Germinal center (tissue), 1 donor: ENCODE measurements at places on chromosomes 2 and 18.

- DNase-seq: no peak
Measured at GRCh38 chr18:9599328-9599727, 15.0 kb downstream of the PPP4R1 start.

DNA sequence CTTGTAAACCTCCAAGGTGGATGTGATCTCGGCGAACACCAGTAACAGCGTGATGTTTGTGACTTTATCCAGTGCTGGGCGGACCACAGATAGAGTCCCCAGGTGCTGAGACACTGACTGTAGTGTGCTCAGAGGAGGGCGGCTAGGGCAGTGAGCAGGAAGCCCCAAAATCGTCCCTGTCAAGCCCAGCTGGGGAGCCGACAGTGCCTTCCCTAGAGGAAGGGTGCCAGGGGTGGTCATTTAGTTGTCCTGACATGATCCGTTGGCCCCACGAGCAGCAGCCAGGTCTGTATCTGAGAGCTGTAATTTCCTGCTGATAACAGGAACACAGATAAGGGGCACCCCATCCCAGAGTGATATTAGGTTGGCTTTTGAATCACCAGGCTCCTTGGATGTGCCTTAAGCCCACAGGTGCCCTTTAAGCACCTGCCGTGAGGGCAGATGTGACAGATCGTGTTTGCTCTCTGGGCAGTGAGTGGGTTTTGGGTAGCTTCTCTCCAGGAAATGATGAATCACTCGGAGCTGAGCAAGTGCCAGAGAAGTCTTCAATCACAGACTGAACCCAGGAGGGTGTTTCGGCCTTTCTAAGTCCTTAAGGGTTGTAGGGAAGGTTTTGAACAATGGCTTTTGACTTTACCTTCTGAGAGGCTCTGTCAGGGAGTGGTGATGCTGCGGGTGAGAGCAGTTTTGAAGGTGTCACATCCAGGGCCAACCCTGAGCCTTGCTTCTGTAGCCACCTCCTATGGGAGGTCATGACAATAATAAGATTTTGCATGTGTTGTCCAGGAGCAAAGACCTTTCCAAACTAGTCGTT lies 7.7 kb downstream of the LPIN1 start:
- DNase-seq: peak; percentile 47

DNA sequence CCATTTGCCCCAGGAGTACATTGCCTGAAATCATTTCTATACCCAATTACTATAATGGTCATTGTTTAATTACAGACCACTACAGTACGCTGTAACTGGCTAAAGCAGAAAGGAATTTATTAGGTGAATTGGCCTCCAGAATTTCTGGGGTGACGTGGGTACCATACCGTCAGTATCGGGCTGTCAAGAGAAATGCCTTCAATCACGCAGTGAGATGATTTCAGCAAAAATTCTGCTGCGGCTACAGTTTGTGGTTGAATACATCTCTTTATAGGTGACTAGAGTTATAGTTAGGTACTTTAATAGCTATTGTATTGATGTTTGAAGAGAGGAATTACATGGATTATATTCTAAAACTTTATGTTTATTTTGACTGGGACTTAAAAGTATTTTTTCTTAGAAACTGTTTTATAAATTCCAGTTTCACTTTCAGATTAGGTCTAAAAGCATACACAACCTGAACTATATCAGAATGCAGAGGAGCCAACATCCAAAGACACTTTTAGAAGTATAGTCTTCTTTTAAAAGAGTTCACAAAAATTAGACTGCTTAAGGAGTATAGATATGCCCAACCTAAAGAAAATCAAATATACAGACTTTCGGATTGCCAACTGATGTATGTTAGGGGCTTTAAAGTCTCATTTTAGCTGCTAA lies 128.4 kb downstream of the TTC27 start:
- no peak for DNase-seq

GRCh38 chr2:167353605-167354280 lies 465.5 kb downstream of the XIRP2 start:
- no peak for DNase-seq

DNA sequence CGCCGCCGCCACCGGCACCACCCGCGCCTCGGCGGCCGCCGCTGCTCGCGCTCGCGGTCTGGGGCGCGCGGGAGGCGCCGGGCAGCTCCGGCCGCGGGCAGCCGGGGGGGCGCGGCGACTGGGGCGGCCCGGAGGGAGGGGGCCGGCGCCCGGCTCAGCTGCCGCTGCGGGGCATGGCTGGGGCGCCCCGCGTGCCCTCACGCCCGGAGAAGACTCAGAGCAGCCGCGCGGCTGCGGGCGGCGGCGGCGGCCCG lies 295 bp downstream of the GAREM1 start:
- no peak for DNase-seq

DNA sequence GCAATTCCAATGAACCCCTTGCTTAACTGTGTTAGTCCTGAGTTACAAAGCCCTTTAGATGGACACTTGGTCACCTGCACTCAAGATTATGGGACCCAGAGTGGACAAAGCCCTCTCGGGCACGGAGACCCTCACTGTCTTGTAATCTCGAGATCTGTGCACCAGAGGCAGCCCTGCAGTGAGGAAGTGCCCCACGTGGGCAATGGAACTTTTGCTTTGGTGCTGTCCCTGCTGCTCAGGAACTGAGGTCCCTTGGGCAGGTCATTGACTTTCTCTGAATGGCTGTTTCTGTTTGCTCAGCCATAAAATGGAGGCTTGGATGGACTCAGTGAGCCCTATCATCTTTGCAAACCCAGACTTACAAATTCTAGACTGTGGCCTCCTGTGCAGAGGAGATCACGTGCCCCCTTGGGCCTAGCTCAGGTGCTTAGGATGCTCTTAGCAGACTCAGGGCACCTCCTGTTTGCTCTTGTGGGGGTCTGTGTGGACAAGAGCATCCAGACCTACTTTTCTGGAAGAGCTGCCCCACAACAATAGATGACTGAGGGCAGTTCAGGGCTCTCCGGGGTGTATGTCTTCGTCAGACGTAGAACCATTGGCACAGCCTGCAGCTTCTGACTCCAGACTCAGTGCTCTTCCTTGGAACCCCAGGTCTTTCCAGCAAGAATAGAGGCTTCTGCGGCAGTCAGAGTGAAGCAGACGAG lies 94.5 kb upstream of the HS6ST1 start:
- no peak for DNase-seq

GRCh38 chr2:88638743-88639142 lies 11.5 kb upstream of the EIF2AK3 start:
- DNase-seq: no peak

- no peak for DNase-seq
Measured at GRCh38 chr2:79830501-79830900, 317.6 kb downstream of the CTNNA2 start.

- no peak for DNase-seq
Measured at GRCh38 chr2:214185546-214185945, 225.3 kb upstream of the VWC2L start.

DNA sequence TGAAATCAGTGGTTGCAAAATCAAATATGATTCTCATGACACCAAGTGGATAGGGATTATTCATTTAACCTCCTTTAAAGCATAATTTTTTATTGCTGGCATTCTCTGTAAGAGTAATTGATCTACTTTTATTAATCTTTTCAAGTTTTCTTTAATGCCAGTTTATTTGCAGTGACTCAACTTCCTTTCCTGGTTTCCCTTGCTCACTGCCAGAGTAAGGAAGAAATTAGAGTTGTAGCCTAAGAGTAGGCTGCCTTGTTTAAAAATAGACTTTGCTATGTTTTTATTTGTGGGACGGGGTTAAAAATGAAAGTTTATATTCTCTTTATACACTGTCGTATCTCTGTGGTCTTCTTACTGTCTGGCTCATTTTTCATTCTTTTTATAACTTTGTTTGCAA lies 148.6 kb downstream of the WDR7 start:
- DNase-seq: no peak

- DNase-seq: no peak
Measured at GRCh38 chr2:178923546-178923945, 116.3 kb upstream of the TTN start.

DNA sequence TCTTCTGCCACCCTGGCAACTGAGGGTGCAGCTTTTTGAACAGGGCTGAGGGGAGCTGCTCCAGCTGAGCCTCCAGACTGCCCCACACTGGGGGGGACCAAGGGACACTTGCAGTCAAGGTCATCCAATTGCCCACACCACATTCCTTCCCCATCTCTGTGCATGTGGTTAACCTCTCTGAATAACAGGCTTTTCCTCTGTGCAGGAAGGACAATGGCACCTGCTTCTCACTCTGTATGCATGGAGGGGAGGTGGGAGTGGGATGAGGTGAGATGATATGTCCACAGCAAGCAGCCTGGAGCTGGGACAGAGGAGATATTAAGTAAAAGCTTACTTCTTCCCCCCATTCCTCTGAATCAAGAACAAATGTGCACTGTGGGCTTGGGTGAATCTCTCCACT lies 39.1 kb upstream of the TEX51 start:
- no peak for DNase-seq

DNA sequence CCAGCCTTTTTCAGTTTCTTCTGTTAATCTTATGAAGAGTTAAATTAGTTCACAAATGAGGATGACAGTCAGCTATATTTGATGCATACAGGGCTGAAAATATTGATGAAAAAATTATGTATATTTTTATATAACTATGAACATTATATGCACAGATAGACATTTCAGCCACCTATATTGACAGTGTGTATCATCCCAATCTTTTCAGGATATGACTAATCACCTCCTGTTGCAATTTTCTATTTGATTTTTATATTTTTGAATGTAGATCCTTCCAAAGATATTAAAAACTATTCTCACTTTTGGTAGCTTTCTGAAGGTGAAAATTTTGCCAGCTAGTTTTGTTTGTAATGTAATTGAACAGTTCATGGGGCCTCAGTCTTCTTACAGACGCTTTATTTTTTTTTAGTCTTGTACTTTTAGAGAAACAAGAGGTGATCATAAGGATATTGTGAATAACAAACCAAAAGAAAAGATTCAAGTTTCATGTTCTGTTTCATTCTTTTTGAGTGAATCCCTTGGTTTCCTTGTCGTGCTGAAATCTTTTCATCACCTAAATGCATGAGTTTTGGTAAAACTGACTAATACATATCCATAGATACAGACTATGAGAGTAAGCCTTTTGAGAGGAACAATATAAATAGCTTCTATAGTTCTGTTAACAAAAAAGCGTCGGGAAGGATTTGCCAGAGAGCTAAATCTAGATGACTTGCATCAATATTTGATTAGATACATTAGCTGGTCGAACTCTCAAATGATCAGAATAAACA lies 123.1 kb downstream of the ARHGAP15 start:
- no peak for DNase-seq
